ENCODE measurements at places on chromosomes 7 and 10.

- DNase-seq, result no peak
Measured at GRCh38 chr10:79336276-79336675, 11.0 kb upstream of the PPIF start.

DNA sequence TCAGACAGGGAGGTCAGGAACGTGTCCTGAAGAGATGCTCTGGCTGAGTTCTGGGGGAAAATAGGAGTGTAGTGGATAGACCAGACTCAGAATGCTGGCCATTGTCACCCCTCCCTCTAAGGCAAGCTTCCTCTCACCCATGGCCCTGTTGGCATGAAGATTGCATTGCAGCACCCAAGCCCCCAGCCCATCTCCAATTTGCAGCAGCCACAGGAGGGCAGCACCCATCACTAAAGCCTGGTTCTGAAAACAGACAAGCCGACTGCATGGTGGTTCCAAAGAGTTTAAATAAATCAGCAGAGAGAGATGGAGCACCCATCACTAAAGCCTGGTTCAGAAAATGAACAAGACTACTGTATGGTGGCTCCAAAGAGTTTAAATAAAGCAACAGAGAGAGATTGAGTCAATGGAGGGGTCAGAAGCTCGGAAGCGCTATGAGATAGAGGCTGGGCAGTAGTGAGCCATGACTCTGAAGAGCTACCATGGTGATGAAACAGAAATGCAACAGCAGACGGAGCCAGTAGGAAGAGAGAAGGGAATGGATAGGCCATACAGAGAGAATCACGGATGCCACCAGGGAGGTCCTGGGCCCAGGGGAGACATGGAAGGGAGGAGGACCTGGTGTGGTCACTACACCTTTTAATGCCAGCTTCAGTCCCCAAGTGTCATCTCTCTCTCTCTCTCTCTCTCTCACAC, 237.9 kb upstream of the MYO3A start:
- no peak for DNase-seq

DNA sequence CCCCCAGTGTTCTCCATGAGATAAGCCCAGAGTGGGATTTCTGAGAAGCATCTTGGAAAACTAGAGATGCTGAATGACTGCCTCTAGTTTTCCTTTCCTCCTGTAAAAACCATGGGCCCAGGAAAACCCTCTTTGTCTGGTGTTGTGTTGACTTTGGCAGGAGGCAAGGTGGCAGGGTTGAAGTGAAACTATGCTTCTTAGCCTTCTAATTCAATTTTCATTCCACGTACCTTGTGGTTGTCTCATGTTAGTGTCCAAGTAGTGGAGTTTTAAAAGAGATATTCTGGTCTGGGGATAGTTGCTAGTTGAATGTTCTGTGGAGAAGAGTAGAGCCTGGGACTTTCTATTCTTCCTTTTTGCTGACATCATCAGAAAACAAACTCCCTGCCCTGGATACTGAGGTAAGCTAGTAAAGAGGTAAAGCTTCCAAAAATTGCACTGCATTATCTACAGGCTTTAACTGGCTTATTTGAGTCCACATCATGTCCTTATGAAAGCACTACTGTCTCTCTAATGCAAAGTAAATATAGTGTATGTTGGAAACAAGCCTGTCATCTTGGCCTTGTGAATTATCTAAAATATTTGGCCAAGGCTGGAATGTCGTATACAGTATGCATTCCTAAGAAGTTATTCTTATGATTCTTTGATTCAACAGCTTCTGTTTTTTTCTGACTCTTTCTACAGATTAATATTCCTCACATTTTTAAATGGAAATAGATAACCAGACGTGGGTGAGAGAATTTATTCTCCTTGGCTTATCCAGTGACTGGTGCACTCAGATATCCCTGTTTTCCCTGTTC, at the start of gene OR2F2:
Gene OR2F2, plus strand, starts transcription at position 708 of the 800 bp plus-strand sequence. Its CDS starts 0 bp downstream, at position 708.
- DNase-seq, result no peak

- DNase-seq, result no peak
Measured at GRCh38 chr10:33032654-33033151, 74.7 kb upstream of the ITGB1 start.

DNA sequence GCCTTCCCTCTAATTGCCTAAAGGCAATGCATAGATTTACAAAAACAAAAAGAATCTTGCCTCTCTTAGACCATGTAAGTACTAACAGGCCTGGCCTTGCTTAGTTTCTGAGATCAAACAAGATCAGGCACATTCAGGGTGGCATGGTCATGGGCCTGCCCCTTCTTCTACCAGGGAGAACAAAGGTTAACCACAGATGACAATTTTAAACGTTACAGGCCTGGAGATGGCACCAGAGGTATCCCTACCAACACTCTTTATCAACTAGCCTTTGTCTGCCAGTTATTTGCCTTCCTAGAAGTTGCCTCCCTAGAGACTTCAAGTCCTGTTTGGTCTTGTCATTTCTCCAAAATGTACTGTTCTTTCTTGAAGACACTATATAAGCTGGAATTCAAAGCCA, 252.6 kb downstream of the DOCK4 start:
- peak; percentile 66 for DNase-seq

- no peak for DNase-seq
Measured at GRCh38 chr7:64916-65341, 127.4 kb upstream of the FAM20C start.

GRCh38 chr7:159201722-159202330, 57.2 kb upstream of the VIPR2 start:
- DNase-seq, result no peak

DNA sequence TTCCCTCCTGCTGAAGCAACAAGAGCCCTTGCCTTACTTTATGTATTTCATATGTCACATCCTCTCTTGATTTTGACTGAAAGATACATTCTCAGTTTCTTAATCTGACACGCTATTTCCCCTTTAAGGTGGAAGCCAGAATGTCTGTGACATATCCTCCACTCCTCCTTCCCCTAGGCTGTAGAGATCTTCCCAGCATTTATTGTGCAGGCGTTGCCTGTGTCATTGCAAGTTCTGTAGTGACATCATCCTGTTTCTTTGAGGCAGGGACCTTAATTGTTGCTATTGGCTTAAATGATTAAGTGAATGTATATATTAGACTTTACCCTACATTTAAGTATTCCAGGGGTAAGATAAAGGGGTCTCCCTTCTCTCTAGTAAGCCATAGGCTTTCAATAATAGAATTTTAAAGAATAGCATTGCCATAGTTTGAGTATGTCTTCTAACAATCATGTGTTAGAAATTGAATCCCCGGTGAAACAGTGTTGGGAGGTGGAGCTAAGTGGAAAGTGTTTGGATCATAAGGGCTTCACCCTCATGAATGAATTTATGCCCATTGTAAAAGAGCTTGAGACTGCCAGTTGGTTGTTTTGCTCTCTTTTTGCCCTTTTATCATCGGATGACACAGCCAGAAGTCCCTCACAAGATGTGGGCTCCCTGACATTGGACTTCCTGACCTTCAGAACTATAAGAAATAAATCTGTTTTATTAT, 189.5 kb upstream of the CDC14C start:
- no peak for DNase-seq

DNA sequence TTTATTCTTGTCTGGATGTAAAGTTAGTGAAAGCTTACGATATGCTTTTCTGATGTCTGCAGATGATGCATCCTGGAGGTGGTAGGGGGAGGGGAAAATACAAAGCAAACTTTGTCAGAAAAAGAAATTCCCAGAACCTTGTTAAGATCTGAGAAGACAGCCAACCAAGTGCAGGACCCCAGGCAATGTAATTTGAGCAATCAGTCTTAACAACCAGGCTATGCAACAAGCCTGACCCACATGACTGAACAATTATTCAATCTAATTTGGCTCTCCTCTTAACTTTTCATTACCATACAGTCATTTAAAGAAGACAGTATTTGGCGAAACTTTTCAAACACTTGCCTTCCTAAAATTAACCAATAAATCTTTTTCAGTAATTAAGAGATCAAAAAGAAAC, 74.5 kb downstream of the DNAJC1 start:
- DNase-seq, result no peak

- DNase-seq, result no peak
Measured at GRCh38 chr10:124736491-124737136, 7.6 kb downstream of the FAM53B start.

DNA sequence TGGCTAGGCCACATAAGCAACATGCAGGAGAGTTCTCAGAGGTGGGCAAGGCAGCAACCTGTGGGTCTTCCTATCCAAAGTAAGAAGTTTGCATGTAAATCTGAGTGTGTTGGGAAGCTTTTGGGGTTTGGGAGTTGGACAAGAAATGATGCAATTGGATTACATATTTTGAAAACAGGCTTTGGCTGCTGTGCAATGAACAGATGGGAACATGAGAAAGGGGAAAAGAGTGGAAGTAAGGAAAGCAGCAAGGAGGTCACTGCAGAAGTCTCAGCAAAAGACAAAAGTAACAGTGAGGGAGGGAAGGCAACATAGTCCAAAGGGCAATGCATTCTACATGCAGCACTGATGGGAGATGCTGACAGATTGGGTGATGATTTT, 61.1 kb upstream of the C10orf90 start:
- DNase-seq, result no peak

DNA sequence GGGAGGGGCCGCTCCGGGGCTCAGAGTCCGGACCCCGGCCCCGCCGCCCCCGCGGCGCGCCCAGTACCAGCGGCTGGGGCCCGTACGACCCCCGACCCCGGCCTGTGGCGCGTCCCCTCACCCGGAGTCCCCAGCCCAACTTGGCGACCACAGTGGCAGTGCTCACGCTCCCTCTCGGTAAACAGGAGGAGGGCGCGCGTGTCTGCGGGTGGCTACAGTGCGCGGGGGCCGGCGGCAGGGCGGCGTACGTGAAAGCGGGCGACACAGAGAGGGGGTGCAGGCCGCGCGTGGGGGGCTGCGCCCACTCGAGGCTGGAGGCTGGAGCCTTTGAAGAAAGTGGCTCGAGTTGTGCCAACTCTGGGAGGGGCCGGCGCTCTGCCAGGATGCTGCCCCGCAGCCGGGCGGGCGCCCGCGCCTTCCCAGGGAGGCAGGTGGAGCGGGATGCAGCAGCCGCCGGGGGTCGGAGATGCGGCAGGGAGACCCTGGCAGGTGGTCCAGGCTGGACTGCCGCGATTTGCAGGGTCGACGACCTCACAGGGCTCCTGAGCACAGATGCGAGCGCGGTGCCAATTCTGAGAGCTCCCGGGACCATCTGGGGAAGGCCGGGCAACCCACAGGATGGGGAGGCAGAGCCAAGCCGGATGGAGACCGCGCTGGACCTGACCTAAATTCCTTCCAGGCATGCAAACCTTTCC, 655 bp downstream of the PTPRE start:
- no peak for DNase-seq

- DNase-seq, result no peak
Measured at GRCh38 chr10:22682237-22683139, 31.9 kb downstream of the PIP4K2A start.

GRCh38 chr10:14244147-14244546, 86.6 kb downstream of the FRMD4A start:
- DNase-seq, result no peak

- DNase-seq, result no peak
Measured at GRCh38 chr7:19442016-19442785, 266.6 kb downstream of the POLR1F start.

DNA sequence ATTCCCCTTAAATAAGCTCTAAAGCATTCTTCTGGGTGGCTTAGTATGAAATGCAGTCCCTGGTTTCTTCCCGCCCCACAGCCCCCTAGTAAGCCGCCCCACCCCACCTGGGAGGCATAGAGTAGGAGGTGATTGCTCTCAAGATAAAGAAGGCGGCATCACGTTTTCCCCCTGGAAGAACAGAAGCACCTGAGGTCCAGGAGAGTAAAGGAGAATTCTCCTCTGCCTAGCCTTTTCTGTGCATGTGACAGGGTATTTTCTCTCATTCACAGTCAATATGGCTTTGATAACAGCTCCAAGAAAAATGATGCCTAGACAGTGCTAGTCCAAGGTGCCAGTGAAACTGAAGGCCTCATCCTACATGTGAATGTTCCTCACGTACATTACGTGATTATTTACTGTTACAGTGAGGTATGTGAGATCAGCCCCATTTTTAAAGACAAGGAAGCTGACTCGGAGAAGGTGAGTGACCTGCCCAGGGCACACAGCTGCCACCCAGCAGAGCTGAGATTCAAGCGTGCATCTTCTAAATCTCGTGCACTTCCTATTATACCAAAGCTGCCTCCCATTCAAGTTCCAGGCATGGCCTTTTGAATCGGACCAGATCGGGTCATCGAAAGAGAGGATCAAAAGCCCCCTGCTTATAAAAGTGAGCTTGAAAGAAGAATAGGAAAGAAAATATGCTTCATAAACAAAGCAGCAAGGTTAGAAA, 59.4 kb downstream of the FAM171A1 start:
- no peak for DNase-seq

- DNase-seq, result no peak
Measured at GRCh38 chr10:44863344-44864047, 47.6 kb upstream of the TMEM72 start.

- DNase-seq, result no peak
Measured at GRCh38 chr7:78197447-78197846, 398.9 kb downstream of the PHTF2 start.

GRCh38 chr7:145030754-145031153, 194.9 kb upstream of the TPK1 start:
- DNase-seq, result no peak

DNA sequence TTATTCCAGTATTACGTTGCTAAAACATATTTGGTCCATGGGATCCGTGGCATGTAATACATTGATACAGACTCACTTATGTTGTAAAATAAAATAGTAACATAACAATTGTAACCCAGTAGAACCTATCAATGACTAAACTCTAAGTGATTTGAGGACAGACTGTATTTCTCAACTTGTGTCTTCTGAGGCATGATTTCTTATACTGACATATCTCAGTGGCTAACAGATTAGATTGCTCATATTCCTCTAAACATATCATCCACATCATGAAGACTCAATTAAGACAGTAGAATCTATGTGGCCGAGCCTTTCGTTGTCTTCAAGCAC, 72.3 kb downstream of the CREB5 start:
- no peak for DNase-seq

DNA sequence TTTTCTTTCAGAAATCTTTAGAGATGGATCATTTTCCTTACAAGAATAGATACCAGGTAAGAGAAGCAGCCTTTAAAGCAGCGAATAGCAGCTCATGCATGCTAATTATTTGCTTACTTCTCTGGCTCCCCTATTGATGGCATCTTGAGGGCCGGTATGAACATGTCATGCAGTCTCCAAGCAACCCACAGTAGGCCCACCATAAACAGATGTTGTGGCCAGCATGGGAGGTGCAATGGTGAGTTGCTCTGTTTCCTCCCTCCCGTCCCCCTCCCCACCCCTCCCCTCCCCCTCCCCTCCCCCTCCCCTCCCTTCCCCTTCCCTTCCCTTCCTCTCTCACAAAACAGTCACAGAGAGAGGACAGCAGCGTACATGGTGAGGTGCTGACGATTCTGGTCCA, 9.7 kb upstream of the ZNF273 start:
- no peak for DNase-seq

GRCh38 chr7:67762516-67762915, 765.9 kb downstream of the TYW1 start:
- no peak for DNase-seq
